ENCODE measurements at places on chromosomes 5 and 9. TPM values are rescaled to one million over a fixed set of nuclear protein-coding genes. Genes with fewer than 3 reads are reported as not detected.

Gene MYOT
- not detected for total RNA-seq

Gene TAF11L5
- total RNA-seq = not detected

Gene WDR31
- total RNA-seq = 0.28 TPM

Gene ZBED3
- total RNA-seq = 0.28 TPM

Gene PDE6A
- not detected for total RNA-seq

Gene BTNL9
- not detected for total RNA-seq

Gene NR2F1
- 19.0 TPM for total RNA-seq

Gene UBAP2
- total RNA-seq = 12.5 TPM

Gene WNK2
- not detected for total RNA-seq

Gene ANGPTL2
- 14.7 TPM for total RNA-seq

Gene NPDC1
- total RNA-seq = 2.8 TPM

Gene ST8SIA4
- total RNA-seq = 0.18 TPM

Gene FAF2
- 50.3 TPM for total RNA-seq

Gene CCNI2
- not detected for total RNA-seq

Gene PLEKHG4B
- total RNA-seq = 1.1 TPM

Gene LTC4S
- not detected for total RNA-seq

Gene FABP6
- not detected for total RNA-seq

Gene FGFR4
- total RNA-seq = 0.90 TPM

Gene FGD3
- not detected for total RNA-seq

Gene FOXD4L5
- under 0.01 TPM for total RNA-seq

Gene PHF24
- not detected for total RNA-seq

Gene SCAMP1
- total RNA-seq = 89.4 TPM

Gene CD14
- 0.18 TPM for total RNA-seq

Gene PCDHB5
- total RNA-seq = 0.28 TPM

Gene COL15A1
- 1.9 TPM for total RNA-seq

Gene CTSL
- 57.0 TPM for total RNA-seq

Gene TMOD1
- 0.18 TPM for total RNA-seq

Gene IFNE
- total RNA-seq = 1.8 TPM

Gene QRFP
- not detected for total RNA-seq
